ENCODE measurements at places on chromosomes 1 and 21.

DNA sequence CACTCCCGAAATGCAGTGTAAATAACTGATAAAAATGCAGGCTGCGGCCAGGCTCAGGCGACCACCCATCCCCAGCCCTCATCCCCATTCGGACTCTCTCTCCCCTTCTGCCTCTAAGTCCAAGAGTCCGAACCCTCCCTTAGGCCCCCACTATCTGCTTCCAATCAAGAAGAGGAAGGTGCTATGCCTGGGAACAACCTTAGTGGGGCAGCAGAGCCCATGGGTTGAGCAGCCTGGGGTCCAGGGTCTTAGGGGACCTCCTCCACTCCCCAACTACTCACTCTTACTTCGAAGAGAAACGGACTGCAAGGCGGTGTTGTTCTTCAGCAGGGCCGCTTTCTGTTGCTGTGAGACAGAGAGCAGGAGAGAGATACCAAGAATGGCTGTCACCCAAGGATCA is 12.2 kb downstream of the ARHGEF2 start:
- DNase-seq = no peak

DNA sequence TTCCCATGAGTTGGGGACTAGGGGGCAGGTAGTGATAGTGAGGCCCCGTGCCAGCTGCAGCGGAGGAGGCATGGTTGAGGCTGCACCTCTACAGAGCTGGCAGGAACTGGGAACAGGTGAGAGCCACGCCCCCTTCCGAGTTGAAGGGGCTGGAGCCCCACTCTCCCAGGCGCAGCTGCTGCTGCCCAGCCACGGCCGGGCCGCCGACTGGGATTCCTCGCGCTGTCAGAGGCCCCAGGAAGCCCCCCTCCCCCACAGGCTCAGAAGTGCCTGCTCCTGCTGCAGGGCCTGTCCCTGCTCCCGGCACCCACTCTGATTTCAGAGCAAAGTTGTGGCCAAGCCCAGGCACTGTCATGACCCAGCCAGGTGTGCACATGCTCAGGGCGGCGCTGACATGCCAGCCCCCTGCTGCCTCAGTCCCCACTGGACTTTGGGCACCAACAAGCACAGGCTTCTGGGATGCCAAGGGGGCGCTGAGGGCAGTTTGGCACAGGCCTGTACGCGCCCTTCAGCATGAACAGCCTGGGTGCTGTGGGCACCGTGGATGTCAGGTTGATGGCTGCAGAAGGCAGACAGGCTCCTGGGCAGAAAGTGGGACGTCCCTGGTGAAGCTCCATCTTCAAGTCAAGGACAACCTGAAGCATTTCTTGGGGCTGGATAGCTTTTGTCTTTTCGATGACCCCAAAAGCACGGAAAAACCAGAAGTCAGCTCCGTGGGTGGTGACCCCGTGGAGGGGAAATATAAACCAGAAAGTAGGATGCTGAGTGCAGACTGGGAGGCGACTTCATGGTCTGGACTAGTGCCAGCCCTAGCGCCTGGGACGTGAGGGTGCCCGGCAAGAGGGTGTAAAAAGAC is 121.5 kb downstream of the SIM2 start:
- DNase-seq = no peak

GRCh38 chr1:193115629-193116227 is 6.1 kb upstream of the CDC73 start:
- no peak for DNase-seq

DNA sequence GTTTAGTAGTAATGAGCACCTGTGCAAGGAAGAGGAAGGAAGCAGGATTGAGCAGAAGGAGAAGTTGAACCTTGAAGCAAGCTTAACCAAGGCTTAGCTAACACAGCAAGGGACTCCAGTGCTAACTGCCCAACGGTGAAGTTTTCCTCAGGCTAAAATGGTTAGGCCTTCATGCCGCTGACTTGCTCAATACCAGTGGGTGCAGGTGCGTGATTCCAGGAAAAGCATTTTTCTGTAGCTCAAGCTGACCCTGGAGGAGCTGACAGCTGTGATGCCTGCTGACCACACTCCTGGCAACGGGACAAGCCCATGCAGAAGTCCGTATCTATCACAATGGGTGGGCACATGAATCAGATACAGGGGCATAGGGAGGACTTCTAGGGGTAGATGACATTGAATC is 76.5 kb upstream of the FGGY start:
- DNase-seq = no peak

DNA sequence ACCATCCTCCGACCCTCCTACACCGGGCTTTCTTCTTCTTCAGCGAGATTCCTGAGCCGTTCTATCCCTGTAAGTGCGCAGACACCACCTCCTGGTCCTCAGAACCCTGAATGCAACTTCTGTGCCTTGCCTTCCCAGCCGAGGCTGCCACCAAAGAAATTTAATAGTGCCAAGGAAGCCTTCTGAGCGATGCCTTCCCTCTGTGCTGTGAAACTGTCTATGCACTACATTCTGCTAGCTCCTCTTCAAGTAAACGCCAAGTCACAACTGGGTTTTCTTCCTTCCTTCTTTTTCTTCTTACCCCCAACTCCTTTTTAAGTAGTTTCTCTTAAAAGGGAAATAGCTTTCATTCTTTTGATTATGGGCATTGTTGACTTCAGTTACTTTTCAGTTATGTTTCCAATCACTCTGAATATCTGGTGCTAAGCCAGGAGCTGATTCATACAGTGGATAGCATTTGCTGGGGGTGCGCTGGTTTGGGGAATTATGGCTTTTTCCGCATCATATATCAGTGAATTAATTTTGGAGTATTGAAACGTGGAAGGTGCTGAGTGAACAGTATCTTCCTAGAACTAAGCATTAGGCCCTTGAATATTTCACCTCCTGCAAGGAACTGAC is 38.6 kb upstream of the GPR88 start:
- DNase-seq = no peak

DNA sequence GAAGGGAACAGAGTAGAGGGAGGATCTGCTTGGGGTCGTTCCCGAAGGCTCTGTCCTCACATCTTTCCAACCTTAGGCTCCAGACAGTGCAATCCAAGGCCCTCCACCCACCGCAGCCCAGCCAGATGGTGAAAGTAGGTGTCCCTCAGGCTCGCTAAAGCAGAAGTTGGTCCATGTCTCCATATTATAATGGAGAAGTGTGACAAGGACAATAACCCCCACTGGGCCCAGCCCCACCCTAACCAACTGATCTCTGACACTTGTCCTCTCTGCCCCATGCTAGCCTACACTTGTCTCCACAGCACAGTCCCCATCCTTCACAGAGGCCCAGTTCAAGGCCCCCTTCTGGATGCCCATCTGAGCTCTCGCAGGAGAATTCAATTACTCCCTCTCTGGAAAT is 48.7 kb downstream of the DMAP1 start:
- DNase-seq = no peak

- no peak for DNase-seq
Measured at GRCh38 chr1:248793592-248793991, 32.1 kb downstream of the SH3BP5L start.

- DNase-seq = no peak
Measured at GRCh38 chr1:37031429-37031828, 2.9 kb downstream of the GRIK3 start.

DNA sequence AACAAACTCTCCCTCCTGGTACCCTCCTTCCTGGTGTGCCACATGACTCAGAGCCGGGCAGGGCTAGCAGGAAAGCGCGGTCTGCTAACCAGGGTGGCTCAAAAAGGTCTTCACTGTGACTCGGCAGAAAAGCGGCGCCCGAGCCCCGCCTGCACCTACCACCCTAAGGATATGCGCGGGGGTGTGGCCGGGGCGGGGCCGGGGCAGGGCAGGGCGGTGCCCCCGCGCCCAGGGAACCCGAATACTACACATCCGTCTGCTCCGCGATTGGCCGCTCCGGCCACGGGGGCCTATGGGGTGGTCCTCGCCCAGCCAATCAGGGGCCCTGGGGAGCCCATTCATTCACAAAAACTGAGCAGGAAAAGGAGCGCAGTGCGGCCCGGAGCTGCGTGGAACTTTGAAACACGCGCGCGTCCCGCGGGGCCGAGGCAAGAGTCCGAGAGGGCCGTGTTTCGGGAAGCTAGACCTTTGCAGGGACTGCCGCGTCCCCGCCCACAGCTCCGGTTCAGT is 1.7 kb downstream of the LRP8 start:
- no peak for DNase-seq

DNA sequence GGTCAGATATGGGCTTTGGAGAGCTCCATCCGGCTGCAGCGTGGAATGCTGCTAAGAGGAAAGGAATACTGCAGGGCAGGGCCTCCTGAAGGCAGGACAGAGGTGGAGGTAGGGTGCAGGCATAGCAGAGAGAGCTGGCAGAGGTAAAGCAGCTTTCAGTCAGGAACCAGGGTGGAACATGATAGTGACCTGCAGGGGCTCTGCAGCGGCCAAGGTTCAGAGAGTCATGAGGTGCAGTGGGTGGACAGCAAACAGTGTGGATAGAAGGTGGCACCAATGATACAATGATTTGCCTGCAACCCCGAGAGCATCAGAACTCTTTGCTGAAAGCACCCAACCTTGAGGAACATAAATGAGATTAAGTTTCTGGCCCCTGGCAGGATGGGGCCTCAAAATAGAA is 119.3 kb downstream of the BEND5 start:
- no peak for DNase-seq

DNA sequence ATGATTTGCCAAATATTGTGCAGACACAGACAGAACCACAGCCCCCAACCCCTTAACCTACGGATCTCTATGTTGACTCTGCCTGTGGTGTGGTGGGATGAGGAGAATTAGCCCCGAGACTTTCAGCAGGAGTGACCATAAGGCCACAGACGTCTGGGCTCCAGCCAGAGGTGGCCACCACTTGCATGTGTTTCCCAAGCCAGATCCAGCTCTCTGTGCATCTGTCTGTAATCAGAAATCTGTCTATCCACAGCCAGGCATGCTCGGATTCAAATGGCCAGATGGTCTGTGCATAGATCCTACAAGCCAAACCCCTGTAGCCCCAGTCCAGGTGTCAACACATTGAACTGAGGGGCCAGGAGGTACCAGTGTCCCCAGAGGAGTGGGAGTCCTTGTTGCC is 140.6 kb downstream of the SYF2 start:
- no peak for DNase-seq

- DNase-seq = no peak
Measured at GRCh38 chr1:244092964-244093638, 42.0 kb downstream of the ZBTB18 start.

- no peak for DNase-seq
Measured at GRCh38 chr1:68370101-68370915, 79.4 kb downstream of the RPE65 start.

DNA sequence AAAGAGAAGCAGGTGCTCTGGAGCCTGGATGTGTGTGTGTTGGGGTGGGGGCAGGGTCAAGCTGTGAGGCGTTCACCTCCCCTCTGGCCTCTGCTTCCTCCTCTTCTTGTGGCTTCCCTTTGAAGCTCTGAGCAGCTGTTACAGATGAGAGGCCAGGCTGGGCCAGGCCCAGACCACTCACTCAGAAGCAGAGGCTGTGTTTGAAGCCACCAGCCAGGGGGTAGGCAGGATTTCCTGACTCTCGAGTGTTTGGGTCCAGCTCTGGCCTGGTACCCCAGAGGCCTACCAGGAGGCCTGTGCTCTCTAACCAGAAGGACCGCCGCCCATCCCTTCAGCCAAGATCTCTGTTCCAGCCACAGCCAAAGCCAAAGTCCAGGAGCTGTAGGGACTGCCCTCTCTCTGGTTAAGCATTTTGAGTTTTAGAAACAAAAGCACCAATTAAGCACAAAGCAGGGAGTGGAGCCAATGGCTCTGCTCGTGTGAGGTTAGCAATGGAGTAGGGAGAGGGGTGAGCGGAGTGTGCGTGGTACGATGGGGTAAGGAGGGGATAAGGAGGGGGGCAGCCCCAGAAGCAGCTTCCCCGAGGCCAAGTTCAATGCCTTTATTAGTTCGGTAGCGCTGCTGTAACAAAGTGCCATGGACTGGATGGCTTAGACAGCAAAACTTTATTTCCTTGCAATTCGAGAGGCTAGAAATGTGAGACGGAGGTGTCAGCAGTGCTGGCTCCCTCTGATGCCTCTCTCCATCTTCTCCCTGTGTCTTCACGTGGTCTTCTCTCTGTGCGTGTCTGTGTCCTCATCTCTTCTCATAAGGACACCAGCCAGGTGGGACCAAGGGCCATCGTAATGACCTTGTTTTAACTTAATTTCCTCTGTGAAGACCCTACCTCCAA is 20.5 kb downstream of the RCSD1 start:
- no peak for DNase-seq

DNA sequence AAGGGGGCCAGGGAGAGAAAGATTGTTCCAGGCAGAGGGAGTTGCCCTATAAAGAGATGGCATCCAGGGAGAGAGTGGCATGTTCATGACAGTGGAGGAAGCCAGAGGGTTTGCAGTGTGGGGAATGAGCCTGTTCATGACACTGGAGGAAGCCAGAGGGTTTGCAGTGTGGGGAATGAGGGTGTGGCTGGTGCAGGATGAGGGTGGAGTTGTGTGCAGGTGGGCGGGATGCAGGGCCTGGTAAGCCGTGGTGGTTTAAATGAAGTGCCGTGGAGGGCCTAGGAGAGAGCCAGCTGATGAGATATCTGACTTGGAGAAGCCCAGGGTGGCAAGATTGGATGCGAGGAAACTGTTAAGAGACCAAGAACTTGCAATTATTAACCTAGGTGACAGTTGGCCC is 131.8 kb downstream of the CAMTA1 start:
- DNase-seq = no peak

DNA sequence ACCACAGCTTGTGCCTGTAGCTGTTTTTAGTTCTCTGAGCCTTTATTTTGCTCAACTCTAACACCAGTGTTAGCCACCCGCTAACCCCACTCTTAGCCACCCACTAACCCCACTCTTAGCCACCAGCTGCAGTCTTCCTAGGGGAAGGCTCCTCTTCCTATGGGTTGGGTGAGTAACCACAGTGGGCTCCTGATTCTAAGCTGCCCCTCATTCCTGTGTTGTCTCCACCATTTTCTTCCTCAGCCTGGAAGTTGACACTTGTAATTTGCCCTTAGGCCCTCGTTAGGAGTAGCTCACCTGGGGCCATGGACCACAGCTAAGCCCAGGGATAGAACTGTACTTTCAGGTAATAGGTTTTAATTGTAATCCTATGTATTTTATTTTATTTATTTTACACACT is 782.9 kb upstream of the TPTE start:
- DNase-seq = no peak

DNA sequence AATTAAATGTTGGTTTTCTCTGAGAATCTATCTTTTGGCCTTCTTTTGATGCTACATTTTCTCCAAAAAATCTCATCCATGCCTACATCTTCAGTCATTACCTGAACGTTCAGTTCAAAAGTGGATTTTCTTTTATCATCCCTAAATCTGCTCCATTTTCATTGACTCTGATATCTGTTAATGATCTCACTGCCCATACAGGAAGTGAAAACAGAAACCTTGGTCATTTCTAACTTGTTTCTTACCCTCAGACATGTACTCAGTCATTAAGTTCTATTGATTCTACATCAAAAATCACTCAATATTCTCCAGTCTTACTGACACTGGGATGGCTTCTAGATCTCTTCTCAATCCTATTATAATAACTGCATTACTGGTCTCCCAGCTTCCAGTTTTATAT is 22.7 kb downstream of the PRKACB start:
- DNase-seq = no peak

DNA sequence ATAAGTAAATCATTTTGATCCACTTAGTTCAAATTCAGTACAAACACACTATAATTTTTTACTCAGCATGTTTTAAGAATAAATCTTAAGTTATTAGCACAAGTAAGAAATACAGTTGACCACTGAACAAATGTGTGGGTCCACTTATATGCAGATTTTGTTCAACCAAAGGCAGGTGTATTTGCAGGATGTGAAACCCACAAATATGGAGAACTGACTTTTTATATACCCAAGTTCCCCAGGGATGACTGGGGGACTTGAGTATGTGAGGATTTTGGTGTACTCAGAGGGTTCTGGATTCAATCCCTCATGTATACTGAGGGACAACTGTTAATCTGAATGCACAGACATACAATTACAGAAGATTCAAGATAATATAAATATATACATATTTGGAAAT is 25.7 kb upstream of the ERICH3 start:
- DNase-seq = no peak

GRCh38 chr1:165134431-165134830 is 222.1 kb downstream of the LMX1A start:
- DNase-seq = no peak
